ENCODE measurements at places on chromosomes 2 and 18. TPM values are rescaled to one million over a fixed set of nuclear protein-coding genes. Genes with fewer than 3 reads are reported as not detected.

DNA sequence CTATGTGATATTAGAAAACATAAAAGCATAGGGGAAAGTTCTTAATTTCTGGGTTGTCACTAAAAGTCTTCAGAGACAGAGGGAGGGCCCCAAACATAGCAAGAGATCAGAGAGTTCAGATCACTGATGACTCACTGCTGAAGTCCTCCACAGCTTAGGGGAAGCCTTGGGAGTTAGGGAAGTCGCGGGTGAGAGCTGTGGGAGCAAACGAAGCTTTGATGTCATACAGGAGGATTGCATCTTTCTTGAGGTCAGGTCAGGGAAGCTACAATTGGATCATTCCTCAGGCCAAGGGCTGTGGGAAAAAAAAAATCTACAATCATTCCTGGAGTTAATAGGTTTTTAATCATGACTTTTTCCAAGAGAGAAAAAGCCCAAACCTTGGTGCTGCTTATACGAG is 96.2 kb downstream of the COPS8 start:
- peak; percentile 76 for DNase-seq

GRCh38 chr2:36060133-36060532 is 295.4 kb upstream of the CRIM1 start:
- no peak for DNase-seq

DNA sequence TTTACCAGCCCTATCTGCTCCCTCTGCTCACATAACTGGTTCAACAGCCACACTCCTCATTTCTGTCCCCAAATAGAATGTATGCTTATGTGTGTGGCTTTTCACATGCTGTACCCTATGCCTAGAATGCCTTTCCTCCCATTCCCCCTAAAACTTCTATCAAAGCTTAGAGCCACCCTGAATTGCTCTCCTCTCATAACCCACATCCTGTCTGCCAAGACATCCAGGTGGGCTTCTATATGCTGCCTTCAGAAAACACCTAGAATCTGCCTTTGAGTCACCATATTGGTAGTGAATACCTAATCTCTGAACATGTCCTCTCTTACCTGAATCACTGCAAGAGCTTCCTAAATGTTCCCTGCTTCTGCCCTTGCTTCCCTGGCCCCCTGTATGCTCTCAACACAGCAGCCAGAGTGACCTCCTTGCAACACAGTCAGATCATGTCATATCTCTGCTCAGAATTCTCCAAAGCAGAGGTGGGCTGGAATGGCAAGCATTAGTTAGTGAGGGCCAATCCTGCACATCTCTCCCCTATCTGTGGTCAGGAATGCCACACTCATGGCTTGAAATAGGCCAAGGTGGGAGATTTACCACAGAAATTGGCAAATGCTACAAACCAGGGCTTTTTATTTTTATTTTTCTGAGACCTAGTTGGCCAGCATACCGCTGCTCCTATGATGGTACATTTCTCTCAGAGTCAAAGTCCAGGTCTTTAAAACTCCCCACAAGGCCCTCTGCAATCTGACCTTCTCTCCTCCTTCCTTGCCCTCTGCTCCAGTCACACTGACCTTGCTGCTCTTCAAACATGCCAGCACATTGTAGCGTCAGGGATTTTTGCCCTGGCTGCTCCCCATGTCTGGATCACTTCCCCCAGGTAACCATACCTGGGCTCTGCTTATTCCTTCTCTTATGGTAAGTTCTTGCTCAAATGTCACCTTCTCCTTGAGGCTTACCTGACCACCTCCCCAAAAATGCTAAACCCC is 111.8 kb upstream of the STON1 start:
- no peak for DNase-seq

DNA sequence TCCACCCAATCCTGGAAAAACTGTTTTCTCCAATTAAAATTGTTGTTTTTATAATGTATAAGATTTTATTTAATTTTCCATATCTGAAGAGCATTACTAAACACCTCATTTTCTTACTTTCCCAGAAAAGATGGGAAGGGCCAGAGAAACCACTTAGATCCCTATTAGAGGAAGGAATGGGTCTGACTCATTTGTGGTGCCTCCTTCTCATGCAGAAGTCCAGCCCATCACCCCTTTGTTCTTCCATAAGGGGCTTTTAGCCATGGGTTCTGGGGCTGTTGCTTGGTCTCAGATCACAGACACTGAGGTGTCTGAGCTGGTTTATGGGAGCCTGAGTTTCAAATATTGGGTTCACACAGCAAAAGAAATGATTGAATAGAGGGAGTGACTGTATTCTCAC is 152.2 kb downstream of the ESCO1 start:
- no peak for DNase-seq

- DNase-seq = no peak
These were observed 285.8 kb downstream of the TMX3 start for GRCh38 chr18:68429111-68429510.

The ECEL1 gene
- total RNA-seq = 6.1 TPM

The XPO1 gene
- 110 TPM for total RNA-seq

Data from sigmoid colon (tissue), 7 donors.